ENCODE measurements at places on chromosomes 2 and 18. TPM values are rescaled to one million over a fixed set of nuclear protein-coding genes. Genes with fewer than 3 reads are reported as not detected.

The ZNF385B gene
- total RNA-seq = not detected

The SPIRE1 gene
- total RNA-seq = 20.1 TPM

The BZW1 gene
- total RNA-seq = 553 TPM

The MC4R gene
- not detected for total RNA-seq

The MAPK4 gene
- total RNA-seq = not detected

The MDH1B gene
- 0.19 TPM for total RNA-seq

The ADRA2B gene
- total RNA-seq = not detected

The LIMS4 gene
- 42.7 TPM for total RNA-seq

The RNF138 gene
- total RNA-seq = 29.8 TPM

The CCDC68 gene
- 0.63 TPM for total RNA-seq

The SCN7A gene
- total RNA-seq = not detected

The EIPR1 gene
- total RNA-seq = 44.7 TPM

The GPAT2 gene
- 11.3 TPM for total RNA-seq

The ASXL3 gene
- total RNA-seq = under 0.01 TPM

The MLPH gene
- 0.81 TPM for total RNA-seq

The ARMC9 gene
- total RNA-seq = 6.5 TPM

The EFHD1 gene
- 0.16 TPM for total RNA-seq

The TMEM178A gene
- not detected for total RNA-seq

The IL1F10 gene
- total RNA-seq = not detected

The CMPK2 gene
- 1.4 TPM for total RNA-seq

The PTPRM gene
- total RNA-seq = 118 TPM

The GALNT3 gene
- not detected for total RNA-seq

The SDC1 gene
- 1.4 TPM for total RNA-seq

The VIL1 gene
- not detected for total RNA-seq

The SNTG2 gene
- total RNA-seq = not detected

The G6PC2 gene
- total RNA-seq = not detected

The PDE11A gene
- under 0.01 TPM for total RNA-seq

The ZAP70 gene
- total RNA-seq = under 0.01 TPM

The CYP27C1 gene
- not detected for total RNA-seq

The MRPL33 gene
- total RNA-seq = 73.8 TPM
